HFFc6 (cell line): ENCODE measurements at places on chromosomes 2 and 18. TPM values are rescaled to one million over a fixed set of nuclear protein-coding genes. Genes with fewer than 3 reads are reported as not detected.

LYG2 gene
- not detected in 3 replicates for total RNA-seq

- no peak for DNase-seq
These were observed 42.6 kb downstream of the ALPK2 start for GRCh38 chr18:58586269-58586668.

- DNase-seq: no peak
These were observed 251.7 kb downstream of the HNMT start for GRCh38 chr2:138215958-138216357.

CCBE1 gene
- total RNA-seq: 155 to 223 TPM (median 161 TPM) in 3 replicates

GRCh38 chr2:219356834-219357233 is 24.3 kb upstream of the RESP18 start:
- no peak for DNase-seq

PLCL1 gene
- 0.07 to 0.14 TPM (median 0.09 TPM) in 3 replicates for total RNA-seq

ALKAL2 gene
- total RNA-seq: not detected in 2 replicates

DNA sequence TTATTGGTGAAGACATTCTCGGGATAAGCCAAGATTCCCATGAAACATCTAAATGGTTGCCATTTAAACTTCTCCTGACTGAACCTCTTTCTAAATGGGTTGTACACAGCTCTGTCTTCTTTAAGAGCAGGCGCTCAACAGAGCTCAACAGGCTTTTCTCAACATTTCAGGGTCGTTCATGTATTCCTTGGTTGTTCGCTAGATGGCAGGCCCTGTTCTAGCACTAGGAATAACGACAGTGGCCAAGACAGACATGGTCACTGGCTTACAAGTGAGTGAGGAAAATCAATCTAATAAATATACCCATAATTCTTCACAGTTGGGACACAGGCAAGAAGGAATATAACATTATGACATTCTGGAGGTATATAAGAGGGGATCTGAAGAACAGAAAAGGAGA is 154.5 kb downstream of the SMAD2 start:
- no peak for DNase-seq

ZNF385B gene
- 0.16 to 0.24 TPM in 2 of 3 replicates, not detected in the other for total RNA-seq

GRCh38 chr2:41869542-41870264 is 178.1 kb upstream of the PKDCC start:
- peak; percentile 29 for DNase-seq

ALPI gene
- not detected in 3 replicates for total RNA-seq
